ENCODE measurements at places on chromosomes 11 and 22.
A peak's percentile ranks its signal among the peaks of the same experiment; 100 is the strongest.

DNA sequence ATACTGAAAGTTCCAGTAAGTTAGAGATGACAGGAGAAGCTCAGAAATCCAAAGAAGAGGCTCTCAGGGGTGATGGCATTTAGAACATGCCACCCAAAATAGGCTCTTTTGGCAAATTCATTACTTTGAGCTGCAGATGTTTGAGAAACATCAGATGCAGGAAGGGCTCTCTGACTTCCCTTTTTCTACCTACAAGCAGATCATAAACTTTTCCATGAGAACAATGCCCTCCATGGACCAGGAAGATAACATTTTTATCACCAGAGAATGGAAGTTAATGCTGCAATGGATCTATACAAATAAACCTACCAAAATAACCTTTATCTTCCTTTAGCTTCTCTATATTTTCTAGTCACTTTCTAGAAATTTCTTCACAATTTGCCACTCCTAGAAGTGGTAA lies 32.7 kb upstream of the FAR1 start:
- no peak for DNase-seq

- DNase-seq: no peak
These were observed 1407.6 kb upstream of the RAG2 start for GRCh38 chr11:38005597-38005996.

DNA sequence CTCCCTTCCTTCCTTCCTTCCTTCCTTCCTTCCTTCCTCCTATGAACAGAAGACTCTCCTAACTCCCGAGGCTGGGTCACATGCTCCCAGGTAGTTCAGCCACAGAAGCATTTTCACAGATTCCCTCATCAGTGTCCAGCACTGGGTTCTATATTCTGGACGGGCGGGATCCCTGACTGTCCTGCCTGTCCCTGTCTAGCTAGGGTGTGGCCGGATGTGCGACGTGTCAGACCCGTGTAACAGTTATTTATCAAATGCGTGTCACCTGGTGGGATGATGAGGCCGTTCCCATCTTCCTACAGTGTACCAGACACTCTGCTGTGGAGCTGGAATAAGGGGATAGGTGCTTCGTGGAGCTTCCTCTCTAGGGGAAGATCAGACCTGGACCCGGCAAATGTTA lies 901.0 kb downstream of the BRD1 start:
- DNase-seq: no peak

GRCh38 chr11:87438416-87438815 lies 400.7 kb downstream of the TMEM135 start:
- DNase-seq: no peak

- DNase-seq: no peak
These were observed 8.2 kb downstream of the CDC42EP1 start for GRCh38 chr22:37568448-37569008.

DNA sequence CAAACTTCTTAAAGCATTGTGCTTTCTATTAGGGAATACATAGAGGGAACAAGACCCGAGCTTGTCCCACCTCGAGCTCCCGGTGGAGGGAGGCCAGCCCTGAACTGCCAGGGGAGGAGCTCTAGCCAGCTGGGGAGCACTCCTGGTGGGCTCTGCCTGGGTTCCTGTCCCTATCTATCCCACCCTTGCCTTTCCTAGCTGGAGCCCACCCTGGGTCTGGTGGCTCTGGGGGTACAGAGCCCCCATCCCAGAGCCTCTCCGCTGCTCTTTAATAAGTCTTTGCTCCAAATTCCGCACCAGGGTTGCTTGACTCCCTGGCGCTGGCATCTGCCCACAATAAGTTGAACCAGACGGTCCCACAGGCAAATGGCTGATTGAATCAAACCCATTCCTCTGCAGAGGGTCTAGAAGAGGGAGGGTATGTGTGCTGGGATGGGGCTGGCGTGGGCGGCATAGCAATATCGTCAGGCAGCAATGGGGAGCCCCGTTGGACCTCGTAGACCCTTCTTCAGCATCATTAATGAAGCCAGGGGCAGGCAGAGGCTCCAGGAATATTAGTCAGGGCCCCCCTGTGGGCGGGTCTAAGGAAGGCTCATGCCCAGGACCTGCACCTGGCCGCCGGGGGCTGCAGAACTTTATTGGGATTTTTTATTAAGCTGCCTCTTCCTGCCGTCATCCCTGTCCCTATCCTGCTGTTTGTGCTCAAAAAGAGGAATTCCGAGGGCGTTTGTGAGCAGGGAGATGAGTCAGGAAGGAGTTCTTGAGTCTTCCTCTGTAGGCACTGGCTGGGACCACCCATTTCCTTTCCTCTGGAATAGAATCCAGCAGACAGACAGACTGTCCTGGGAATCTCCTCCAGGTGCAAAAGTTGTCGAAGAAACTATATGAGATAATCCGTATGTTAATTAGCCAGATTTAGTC lies 38.5 kb upstream of the RIC3 start:
- DNase-seq: no peak

GRCh38 chr22:32323513-32324164 lies 34.0 kb upstream of the RFPL3 start:
- no peak for DNase-seq

DNA sequence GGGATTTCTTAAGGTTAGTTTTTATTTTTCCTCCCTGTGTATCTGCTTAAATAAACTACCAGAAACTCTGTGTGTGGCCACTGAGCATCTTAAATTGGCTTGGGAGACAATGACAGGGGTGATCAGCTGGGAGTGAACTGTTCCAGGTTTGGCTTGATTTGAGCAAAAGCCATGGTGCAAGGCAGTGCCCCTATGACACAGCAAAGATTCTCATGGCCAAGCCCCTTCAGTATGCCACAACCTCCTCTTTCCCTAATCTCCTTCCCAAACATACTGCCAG lies 370.5 kb downstream of the SOX6 start:
- DNase-seq: no peak

- DNase-seq: no peak
These were observed 15.0 kb downstream of the SIAE start for GRCh38 chr11:124658501-124658900.

DNA sequence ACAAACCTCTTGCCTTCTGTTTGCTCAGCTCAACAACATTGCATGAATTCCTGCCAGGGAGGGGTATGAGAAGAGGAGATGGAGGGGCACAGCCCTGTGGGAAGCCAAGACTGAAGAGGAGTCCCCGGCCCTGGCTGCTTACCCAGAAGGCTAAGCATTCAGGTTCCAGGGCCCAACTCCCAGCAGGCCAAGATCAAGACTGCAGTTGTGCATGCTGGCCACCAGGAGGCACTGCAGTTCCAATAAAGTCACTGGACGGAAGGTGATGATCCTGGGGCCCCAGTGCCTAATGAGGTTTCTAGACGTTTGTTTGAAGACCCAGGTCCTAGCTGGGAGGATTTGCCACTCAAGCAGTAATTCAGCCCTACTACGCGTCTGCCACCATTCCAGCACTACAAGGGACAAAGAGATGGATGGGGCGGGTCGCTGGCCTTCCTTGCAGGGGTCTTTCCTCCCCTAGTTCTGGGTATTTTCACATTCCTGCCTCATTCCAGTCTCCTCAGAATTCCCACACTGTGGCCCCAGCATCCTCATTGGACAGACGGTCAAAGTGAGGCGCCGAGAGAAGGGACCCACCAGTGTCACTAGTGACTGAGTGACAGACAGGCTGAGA lies 23.6 kb downstream of the ALX4 start:
- peak; percentile 48 for DNase-seq

DNA sequence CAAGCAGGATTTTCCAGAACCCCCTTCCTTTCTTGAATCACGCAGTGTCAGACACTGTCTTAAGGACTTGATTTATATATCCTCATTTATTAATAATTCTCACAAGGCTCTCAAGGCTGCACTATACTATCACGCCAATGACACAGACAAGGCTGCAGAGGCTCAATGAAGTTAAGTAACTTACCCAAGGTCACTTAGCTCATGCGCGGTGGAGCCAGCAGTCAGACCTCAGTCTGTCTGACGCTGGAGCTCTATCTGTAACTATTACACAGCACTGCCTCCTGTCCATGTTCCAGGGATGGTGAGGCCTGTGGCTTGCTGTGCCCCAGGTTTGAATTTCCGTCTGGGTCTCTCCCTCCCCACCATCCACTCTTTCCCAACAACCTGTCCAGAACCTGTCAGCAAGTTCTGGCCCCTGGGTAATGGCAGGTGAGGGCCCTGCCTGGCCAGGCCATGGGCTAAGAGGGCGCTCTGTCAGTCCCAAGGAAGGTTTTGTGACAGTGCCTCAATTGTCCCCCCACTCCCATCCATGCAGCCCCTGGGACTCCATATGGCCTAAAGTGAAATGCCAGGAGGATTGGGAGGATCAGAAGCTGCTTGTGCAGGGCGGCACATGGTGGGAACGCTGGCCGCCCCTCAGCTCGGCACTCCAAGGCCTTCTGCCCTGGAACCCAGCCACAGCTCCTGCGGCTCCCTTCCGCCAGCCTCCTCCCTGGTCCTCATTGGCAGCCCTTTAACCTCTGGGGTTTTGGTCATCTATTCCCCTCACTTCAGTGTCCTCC lies 8.6 kb downstream of the KCNC1 start:
- DNase-seq: no peak

- no peak for DNase-seq
These were observed 7.5 kb upstream of the CASTOR1 start for GRCh38 chr22:30296833-30297232.

GRCh38 chr11:75349521-75350116 lies 1.8 kb downstream of the ARRB1 start:
- no peak for DNase-seq

Data from CD4-positive, alpha-beta T cell treated with Interleukin-12 subunit alpha and Interleukin-12 subunit beta, for 1 hour (primary cell).